ENCODE measurements at places on chromosomes 1 and 21. TPM values are rescaled to one million over a fixed set of nuclear protein-coding genes. Genes with fewer than 3 reads are reported as not detected.
A peak's percentile ranks its signal among the peaks of the same experiment; 100 is the strongest.

GRCh38 chr21:43018519-43018918 is 44.2 kb downstream of the PKNOX1 start:
- no peak for DNase-seq

GRCh38 chr1:41492341-41492848 is 7.9 kb upstream of the EDN2 start:
- DNase-seq = no peak

DNA sequence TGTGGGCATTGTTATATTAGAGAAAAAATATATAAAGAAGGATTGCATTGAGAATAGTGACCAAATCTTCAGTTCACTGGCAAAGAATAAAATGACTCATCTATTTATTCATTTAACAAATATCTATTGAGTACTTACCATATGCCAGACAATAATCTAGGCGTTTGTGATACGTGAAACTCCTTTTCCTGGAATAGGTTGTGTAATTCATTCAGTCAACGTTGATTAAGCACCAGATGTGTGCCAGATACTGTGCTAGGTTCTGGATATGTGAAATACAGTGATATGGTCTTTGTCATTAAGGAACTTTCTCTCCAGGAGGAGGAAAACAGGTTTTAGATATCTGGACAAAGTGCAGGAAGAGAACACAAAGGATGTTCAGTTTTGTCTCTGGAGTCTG is 344.5 kb downstream of the RWDD3 start:
- no peak for DNase-seq

DNA sequence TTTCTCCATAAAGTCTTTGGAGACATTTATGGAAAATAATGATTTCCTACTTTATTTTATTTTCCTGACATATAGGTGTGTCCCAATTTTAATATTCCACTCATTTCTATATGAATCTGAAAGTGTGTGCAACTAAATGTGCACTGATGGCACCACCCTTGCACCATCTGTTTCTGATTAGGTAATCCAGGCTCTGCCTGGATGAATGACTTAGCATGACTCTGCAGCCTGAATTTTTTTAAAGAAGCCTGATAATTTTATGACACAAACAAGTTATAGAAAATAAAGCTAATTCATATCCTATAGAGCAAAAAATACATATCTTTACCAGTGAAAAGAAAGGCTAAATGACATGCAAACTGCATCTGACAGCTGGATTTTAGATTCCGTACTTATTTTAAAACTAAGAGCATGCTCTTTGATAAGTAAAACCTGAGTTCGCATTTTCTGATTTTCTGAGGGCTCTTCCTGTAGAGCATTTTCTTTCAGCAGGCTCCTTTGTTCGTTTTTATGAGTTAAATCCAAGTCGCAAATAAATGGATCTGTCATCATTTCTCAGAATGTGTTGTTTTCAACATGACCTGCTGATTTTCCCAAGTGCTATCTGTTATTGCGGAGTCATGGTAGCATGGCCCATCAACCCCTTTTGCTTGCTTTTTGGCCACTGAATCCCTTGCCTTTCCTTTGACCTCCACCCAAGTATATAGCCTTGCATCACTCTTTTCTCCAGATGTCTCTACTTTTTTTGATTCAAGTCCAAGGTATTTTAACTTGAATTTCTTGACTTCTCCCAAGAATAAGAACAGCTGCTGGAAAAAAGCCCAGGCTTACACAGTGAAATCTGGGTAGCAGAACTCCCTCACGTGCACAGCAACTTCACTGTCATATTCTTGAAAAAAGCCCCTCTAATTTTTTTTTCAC is 52.8 kb upstream of the LYPLAL1 start:
- no peak for DNase-seq

- no peak for DNase-seq
Observed at GRCh38 chr1:155622191-155622590, 12.2 kb downstream of the MSTO1 start.

GRCh38 chr1:19869929-19870328 is 12.3 kb upstream of the OTUD3 start:
- DNase-seq = no peak

Gene VASH2
- not detected for total RNA-seq

Gene SERTAD4
- not detected for total RNA-seq

DNA sequence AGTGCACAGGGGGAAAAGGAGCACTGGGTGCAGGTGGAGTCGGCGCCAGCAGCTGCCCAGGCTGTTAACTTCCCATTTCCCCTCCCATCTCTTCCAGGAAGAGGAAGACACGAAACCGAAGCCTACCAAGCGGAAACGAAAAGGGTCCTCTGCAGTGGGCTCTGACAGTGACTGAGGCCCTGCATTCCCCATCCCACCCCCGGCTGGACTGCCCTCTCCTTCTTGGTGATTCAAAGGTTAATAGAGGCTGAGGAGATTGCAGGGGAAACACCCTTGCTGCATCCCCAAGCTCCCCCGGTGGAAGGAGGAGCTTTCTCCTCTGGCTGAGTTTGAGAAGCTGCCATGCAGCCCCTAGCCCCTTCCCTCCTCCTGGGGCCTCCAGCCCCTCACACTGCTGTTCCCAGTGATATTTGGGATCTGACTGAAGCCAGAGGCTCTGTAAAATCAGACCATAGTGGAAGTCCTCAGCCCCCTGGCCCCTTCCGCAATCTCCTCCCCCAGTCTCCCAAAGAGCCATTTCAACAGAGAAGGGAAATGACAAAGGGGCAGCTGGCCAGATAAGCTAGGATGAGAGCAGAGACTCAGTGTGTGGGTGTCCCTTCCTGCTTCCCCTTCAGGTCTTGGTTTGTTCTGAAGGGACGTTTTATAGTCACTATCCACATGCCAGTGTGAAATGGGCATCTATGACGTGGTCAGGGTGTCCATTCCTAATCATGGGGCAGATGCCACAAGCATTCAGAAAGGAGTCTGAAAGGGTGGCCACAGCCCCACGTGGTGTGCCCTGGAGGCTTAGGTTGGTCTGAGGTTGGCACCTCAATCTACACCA is 1.9 kb upstream of the SLC27A3 start:
- DNase-seq = peak; percentile 27

- no peak for DNase-seq
Observed at GRCh38 chr1:161998811-161999210, 24.9 kb downstream of the OLFML2B start.

Gene TEX38
- total RNA-seq = not detected

GRCh38 chr21:41675574-41675973 is 91.3 kb downstream of the RIPK4 start:
- DNase-seq = no peak

GRCh38 chr1:151175863-151176262 is at the start of gene TMOD4:
Gene TMOD4 (minus strand): TSS chr1:151175981. CDS start chr1:151174875, 1,106 bp downstream.
- peak; percentile 36 for DNase-seq

Gene AIM2
- 1.1 TPM for total RNA-seq

- DNase-seq = no peak
Observed at GRCh38 chr1:80218112-80218511, 1211.6 kb upstream of the ADGRL4 start.

Gene PKP1
- not detected for total RNA-seq

- DNase-seq = no peak
Observed at GRCh38 chr21:44432841-44433790, 22.2 kb upstream of the LRRC3 start.

GRCh38 chr1:13823126-13823880 is 123.3 kb downstream of the PRDM2 start:
- no peak for DNase-seq

- no peak for DNase-seq
Observed at GRCh38 chr1:230824919-230825721, 43.2 kb downstream of the C1orf198 start.

GRCh38 chr21:42579456-42580075 is 65.9 kb downstream of the SLC37A1 start:
- no peak for DNase-seq

Gene ETV3L
- not detected for total RNA-seq

GRCh38 chr1:198798923-198799386 is 160.1 kb downstream of the PTPRC start:
- DNase-seq = no peak

Gene TACSTD2
- not detected for total RNA-seq

Gene NBPF26
- 6.7 TPM for total RNA-seq

Gene RGS16
- total RNA-seq = 9.6 TPM

DNA sequence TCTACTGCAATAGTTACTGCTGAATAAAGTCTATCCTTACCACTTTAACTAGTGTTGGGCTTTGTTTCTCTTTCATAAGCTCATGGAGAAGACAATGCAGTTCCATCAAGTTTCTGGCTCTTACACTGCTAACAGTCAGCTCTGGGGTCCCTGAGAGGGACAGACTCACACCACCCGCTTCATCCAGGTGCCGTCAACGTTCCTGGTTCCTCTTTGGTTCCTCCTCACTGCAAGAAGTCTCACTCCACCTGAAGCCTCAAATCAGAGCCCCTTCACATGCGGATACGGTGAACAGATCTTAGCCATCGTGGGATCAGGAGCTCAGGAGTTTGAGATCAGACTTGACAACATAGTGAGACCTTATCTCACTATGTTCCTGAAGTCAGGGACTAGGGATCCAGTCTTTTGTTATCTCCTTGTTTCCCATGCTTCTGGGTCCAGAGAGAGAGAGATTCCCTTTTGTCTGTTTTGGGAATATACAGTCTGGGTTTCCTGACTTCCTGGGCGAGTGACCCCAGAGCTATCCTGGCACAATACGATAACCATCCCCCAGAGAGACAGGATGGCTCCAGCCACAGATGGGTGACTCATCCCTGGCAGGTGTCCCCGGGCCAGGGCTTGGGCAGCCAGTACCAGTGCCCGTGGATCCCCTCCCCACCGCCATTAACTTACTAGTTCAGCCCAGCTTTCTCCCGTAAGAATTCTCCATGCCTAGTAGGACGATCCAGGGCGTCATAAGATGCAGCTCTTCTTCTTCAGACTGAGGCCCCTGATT is 14.3 kb upstream of the PCP4 start:
- DNase-seq = no peak

DNA sequence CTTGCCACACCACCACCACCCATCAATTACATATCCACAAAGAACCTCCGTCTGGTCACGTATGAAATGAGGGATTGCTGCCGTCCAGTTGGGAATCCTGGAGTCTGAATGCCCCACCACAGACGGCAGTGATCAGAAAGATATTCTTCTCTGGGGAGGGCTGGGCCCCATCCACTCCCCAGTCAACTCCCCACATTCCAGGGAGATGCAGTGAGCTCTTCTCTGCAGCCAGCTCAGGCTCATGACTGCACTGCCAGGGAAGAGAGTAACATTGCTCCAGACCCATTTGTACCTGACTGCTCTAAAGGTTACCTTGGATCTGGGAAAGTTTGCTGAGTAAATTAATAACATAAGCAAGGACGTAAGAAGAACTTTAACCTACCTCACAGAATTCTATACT is 18.3 kb downstream of the DEGS1 start:
- DNase-seq = no peak

GRCh38 chr1:107590900-107591622 is 373.9 kb downstream of the VAV3 start:
- no peak for DNase-seq

Gene ANKRD35
- 0.23 TPM for total RNA-seq

DNA sequence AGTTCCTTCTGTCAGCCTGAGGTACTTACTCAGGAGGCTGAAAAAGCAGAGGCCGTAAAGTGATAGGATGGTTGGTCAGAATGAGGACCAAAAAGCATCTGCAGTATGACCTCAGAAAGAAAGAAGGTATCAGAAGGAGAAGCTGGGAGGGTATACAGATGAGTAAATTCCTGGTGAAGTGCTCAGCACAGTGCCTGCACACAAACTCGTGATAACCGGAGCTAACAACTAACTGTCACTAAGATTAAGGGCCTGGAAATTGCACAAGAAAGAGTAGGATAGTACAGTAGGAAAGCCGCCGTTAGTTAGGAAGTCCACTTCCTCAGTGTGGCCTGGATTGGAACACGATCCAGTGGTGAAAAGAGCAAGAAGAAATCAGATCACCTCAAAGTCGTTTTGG is 62.6 kb downstream of the VPS26C start:
- DNase-seq = no peak

Gene RAB42
- total RNA-seq = not detected

GRCh38 chr1:154765970-154766369 is 104.1 kb downstream of the KCNN3 start:
- peak; percentile 55 for DNase-seq

DNA sequence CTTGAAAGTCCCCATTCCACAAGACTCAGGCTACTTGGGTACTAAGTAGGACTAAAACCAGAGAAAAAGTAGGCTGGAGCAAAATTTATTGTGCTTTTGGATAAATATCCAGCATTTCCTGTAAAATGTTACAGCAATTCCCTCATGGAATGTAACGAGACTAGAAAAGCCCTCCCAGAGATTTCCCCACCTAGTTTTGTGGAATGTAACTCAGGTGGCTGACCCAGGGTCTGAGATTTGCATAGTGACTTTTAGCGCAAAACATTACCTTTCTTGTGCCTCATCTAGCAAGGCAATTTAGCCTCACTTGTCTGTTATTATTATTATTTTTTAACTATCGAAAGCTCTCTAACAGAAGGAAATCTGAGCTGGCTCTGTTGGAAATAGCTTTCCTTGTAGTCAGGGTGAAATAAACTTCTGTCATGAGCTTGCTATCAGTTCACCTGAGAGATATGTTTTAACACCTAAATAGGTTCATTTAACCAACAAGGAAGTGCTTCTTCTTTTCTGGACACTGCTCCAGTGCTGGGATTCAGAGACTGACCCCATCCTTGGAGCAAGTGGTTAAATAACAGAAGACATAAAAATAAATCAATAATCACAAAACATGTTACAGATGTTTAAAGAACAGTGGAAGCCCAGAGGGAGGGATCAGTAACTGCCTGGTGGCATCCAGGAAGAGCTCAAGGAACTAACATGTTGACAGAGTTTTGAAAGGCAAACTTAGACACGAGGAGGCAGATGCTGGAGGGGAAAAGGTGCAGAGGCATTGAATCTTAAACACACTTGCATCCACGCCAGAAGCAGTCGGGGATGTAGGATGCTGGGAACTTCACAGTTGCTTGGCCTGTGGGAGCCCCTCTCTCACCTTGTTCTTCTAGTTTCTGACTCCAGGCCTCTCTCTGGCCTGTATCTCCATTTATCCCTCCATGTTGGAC is 68.3 kb upstream of the RHOU start:
- no peak for DNase-seq

DNA sequence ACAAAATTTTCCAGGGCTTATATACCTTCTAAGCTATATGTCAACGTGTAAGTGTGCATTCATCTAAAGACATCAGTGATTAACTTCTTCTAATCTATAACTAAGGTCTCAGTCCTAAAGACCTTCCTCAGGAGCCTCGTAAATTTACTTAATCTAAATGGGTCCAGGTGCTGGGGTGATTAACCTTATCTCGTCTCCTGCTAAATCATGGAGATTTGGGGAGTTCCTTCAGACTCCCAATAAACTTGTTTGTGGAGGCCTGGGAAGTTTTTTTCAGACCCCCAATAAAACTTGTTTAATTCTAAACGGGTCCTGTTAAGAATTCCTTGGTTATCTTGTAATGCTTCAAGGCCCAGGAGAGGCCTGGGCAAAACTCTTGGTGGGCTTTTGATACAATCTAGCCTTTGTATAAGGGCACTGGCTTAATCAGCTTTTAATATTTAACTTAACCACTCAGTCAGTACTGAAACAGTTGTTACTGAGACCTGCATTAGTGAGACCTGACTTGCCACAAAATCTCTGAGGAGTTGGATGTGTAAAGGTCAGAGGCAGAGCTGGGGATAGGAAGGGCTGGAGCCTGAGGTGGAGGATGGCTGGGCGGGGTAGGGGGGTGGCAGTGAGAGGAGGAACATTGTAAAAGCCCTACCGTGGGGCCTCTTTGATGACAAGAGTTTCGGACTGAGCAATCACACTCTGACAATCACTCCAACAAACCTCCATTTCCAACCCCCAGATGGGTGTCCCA is 6.2 kb upstream of the HMGCS2 start:
- no peak for DNase-seq

GRCh38 chr1:164559342-164560051 is 513 bp downstream of the PBX1 start:
- DNase-seq = no peak

GRCh38 chr21:37984416-37984815 is 68.2 kb upstream of the KCNJ6 start:
- DNase-seq = no peak

Gene RXFP4
- not detected for total RNA-seq
